ENCODE measurements at places on chromosomes 2 and 18.

DNA sequence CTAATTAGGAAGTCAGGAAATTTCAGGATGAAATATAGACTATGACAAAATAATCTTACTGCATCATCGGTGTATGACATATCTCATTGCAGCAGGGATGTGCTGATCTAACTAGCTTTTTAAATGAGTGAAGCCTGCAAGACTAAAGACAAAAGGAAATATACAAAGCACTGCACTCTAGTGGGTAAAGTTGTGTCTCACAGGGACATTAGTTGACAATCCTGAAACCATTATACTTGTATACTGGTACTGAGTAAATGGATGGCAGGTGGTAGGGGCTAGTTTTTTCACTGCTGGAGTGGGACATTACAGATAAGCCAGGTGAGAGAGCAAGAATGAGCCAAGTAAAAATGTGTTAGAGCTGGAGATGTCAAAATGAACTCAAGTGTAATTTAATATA lies 317.5 kb upstream of the RAB6C start:
- no peak for DNase-seq

DNA sequence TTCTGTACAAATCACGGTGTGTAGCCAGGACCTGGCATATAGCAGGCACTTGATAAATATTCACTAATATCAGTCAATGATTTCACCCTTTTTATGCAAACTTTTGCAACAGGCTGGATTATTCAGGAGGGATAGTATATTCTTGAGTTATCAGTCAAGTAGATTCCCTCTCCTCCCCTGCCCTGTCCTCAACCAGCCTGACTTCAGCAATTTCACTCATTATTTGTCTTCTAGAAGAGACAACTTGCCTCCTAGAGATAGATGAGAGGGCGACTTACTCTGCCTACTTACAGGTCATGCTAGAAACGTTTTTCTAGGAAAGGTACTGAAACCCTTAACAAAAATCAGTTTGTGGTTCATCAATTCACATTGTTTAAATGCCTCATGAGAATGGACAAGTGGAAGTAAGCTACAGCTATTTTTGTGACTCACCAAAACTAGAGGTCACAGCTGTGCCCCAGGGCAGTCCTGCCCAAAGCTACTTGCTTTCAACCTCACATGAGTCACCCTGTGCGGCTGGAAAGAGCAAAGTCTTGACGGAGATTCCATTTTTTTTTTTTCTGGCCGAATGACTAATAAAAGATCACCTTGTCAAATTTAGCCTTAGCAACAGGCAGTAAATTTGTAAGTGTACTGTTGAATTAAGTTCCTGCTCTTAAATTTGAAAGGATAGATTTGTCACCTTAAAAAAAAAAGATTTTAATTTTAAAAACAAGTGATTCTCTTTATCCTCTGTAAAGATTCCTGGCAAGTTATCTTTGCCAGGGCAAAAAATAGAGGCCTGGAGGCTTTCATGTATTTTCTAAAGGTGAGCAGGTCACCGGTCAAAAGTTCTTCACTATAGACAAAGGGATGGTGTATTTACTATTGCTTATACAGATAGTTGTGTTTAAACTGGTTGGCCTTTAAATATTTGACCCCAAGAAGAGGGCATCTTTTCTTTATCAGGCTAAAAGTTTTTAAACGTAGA lies 109.0 kb upstream of the SLC35G4 start:
- DNase-seq, result no peak

DNA sequence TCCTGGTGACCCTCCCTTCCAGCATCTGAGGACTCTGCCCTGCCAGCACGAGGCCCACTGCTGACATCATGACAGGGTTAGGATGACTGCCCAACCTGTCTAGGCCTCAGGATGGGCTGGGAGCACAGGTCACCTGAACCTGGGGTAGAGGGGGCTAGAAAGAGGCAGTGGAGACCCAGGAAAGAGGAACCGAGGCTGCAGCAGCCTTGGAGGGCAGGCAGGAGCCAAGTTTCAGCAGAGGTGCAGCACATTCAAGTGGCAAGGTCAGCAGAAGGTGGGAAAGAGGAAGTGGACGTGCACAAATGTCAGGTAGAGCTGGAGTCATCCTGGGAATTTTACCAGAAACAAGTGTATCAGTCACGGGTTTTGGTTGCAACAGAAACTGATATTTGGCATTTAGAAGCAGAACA lies 13.6 kb upstream of the RAB10 start:
- DNase-seq, result no peak

DNA sequence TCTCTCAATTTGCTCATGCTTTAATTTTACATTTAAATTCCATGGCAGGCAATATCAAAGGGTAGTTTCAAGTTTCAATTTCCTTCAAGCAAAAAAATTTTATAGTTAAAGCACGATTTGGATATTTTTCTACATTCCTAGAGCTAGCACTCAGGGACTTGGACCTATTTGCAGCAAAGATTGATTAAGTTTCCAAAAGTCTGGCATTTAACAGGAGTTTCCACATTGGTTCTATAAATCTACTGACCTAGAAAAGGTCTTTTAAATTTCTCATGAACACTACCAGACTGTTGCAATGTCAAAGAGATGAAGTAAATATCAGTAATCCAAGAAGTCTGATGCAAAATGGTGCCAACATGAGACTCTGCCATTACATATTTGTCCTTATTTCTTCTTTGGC lies 253.7 kb upstream of the LINC00305 start:
- DNase-seq, result no peak

- no peak for DNase-seq
Measured at GRCh38 chr2:18684206-18685038, 95.1 kb upstream of the NT5C1B start.
